GM13977 (cell line): ENCODE measurements at places on chromosomes 4 and X.

- DNase-seq, result no peak
Observed at GRCh38 chr4:43089730-43090129, 197.2 kb downstream of the GRXCR1 start.

DNA sequence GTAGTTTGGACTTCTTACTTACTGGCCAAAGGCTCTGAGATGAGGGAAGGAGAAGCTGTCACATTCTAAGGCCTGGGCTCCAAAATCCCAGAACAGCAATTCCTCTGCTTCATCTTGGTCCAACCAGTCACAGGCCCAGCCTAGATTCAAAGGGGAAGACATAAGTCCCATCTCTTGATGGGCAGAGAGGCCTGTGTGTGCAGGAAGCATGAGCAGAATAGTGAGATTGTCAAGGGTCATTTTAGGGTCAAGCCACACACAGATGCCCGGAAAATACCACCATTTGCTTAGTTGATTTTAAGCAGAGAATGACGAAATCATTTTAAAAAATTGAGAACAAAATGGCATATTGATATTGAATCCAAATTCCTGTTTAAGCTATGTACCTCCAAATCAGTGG is 580.9 kb upstream of the ZFP42 start:
- no peak for DNase-seq

DNA sequence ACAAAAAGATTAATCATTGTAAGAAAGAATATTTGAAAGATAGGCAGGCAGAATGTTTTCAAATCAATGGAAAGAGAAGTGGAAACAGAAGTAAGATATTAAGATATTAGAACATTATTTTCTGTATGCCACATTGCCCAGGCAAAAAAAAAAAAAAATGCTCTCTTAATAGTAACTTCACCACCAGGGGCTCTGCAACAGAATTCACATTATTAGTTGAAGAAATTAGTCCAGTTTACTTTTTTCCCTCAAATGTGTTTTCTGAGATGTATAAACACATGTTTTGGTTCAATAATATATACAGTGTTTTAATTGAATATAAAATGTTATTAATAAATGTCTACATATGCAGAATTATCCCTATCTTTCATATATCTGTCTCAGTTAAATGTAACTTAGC is 78.0 kb upstream of the ADAD1 start:
- DNase-seq, result no peak

DNA sequence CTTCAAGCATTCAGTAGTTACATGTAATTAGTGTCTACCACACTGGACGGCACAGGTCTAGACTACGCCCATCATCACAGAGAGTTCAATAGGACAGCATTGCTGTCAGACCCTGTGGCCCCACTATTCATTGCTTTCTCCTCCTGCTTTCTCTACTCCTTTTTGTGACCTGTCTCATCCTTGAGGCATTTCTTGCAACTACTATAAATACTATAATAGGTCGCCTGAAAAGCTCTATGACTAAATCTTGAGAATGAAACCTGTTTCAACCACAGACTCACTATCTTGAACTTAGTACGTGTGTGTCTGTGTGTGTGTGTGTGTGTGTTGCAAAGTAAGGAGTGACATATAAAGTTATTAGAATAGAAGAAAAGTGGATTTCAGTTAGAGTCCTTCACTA is 252.9 kb upstream of the KLF3 start:
- peak; percentile 57 for DNase-seq

DNA sequence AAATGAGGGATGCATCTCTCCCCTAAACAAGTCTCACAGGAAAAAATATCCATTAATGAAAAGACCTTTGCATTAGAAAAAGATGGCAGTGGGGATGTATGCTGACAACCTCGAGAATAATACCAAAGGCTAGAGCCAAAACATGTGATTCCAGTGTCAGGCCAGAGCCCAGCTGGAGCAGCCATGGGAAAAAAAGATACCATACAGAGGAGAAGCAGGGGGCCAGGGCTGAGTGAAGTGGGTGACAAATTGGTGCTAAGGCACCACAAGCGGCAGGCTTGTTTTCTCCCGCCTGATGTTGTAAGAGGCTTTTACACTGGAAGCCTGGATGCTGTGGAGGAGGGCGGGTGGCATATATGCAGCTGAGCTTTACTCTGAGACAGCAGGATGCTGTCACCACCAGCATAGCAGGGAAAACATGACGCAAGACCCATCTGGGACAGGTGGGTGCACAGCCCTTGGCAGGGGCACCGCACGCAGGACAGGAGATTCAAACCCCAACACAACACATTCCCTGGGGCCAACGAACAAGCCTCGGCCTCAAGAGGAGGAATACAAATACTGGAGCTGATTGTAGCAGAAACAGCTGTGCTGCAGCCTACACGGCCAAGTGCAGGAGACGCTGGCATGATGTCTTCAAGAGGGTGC is 91.9 kb downstream of the TSPAN5 start:
- DNase-seq, result no peak

- DNase-seq, result no peak
Observed at GRCh38 chrX:40091691-40092421, 5.9 kb downstream of the BCOR start.

DNA sequence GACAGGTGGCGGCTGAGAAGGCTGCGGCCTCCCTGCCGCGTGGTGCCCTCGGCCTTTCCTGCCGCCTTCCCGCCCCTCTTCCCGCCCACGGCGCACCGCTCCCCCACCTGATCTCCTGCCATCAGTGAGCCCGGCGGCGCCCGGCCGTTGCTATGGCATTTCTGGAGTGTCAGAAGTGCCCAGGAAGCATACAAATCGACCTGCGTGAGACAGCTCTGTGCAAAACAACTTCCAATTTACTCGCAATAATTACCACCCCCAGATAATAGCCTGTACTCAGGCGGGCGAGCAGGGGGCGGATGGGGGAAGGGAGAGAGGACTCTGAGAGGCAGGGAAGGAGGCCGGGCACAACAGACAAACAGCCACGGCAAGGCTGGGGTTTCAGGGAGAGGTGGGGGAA is 16.6 kb upstream of the ERCC6L start:
- DNase-seq, result no peak

GRCh38 chrX:37871626-37872302 is 24.4 kb upstream of the DYNLT3 start:
- no peak for DNase-seq

GRCh38 chrX:81556880-81557279 is 355.0 kb downstream of the SH3BGRL start:
- no peak for DNase-seq

DNA sequence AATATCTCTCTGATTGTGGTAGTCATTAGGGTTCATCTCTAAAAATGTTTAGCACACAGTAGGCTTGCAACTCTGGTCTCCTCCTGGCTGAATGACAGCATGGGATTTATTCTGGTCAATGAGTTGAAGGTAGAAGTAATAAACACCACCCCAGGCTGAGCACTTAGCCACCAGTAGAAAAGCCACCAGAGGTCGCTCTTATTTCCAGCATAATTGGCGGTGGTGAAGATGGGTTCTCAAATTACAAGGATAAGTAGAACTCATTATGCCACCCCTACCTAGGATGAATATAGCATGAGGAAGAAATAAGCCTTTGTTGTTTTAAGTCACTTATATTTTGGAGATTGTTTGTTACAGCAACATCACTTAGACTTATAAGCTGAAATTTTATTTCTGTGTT is 302.7 kb downstream of the GPM6A start:
- no peak for DNase-seq

GRCh38 chrX:70132877-70133302 is 357 bp upstream of the IGBP1 start:
- no peak for DNase-seq

DNA sequence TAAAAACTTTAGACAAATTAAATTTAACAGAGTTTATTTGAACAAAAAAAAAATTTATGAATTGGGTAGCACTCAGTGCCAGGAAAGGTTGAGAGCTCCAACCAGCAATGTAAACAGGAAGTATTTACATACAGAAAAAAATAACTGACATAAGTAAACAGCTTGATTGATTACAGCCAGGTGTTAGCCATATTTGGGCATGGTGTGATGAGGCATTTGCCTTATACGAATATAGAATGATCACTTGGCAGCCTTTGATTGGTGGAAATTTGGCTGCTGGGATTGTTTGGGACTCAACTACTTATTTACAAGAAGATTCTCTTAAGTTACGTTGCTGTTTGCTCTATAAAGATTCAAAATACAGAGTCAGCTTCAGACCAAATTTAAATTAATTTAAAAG is 172.0 kb downstream of the ADAM29 start:
- no peak for DNase-seq

DNA sequence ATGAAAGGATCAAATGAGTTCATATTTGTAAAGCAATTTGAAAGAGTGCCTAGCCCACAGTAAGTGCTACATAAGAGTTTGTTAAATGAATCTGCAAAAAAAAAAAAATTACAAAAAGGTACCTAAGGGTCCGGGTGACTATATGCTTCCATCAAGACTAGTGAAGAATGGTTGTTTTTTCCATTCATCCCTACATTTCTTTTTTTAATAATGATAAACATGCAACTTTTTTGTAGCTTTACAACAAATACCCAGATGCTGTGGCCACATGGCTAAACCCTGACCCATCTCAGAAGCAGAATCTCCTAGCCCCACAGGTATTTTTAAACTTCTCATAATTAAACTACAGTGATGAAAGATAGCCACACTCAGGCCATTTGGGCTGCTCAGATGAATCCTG is 4.3 kb downstream of the SPP1 start:
- no peak for DNase-seq

DNA sequence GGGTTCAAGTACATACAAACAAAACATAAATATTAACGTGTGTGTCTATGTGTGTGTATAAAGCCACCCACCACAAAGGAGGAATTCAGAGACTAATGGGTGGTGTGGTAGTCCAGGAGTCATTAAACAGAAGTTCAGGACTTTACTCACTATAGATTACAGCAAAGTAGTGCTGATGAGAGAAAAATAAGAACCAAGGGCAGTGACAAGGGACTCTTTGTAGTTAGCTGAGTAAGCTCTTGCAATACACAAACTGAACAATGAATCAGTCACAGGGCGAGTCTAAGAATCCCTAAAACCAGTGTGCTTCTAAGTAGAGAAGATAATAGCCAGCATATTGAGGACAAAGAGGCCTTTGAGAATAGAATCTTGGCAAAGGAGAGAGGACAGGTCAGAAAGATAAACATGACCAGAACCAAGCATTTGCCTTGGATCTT is 232.4 kb downstream of the PPP3CA start:
- no peak for DNase-seq

- no peak for DNase-seq
Observed at GRCh38 chr4:1116838-1117237, 3.5 kb upstream of the RNF212 start.

GRCh38 chr4:155735496-155735895 is 23.3 kb upstream of the GUCY1B1 start:
- DNase-seq, result no peak

GRCh38 chrX:33194876-33195433 is 16.4 kb downstream of the DMD start:
- no peak for DNase-seq

DNA sequence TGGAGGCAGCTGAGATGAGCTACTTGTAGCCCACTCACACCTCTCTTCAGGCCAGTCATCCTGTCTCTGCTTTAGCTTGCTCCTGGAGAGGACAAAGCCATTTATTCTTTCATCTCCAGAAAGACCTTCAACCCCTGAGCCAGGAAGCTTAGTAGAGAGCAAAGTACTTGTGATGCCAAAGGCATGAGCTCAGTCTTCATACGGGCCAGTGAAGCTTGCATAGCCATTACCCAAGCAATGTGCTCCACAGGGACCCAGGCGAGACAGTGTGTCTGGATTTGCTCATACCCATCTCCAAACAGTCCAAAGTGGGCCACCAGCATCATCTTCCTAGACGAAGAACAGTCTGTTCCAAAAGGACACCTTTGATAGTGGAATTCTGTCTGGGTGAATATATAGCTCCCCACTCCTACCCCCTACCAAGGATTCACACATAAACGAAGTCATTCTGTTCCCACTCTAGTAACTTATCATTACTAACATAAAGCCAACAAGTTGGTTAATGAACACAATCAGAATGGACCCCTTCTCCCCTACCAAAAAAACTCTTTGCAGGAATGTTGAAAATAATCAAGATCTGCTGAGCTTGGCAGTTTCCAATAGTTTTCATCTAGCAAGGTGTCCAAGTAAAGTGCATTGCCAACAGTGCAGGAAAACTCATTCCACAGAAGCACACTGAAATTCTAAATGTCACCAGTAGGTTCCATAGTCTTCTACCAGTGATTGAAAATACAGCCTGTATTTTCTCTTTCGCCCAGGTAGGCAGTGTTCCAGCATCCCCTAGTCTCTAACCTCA is 6.7 kb downstream of the TNMD start:
- no peak for DNase-seq

DNA sequence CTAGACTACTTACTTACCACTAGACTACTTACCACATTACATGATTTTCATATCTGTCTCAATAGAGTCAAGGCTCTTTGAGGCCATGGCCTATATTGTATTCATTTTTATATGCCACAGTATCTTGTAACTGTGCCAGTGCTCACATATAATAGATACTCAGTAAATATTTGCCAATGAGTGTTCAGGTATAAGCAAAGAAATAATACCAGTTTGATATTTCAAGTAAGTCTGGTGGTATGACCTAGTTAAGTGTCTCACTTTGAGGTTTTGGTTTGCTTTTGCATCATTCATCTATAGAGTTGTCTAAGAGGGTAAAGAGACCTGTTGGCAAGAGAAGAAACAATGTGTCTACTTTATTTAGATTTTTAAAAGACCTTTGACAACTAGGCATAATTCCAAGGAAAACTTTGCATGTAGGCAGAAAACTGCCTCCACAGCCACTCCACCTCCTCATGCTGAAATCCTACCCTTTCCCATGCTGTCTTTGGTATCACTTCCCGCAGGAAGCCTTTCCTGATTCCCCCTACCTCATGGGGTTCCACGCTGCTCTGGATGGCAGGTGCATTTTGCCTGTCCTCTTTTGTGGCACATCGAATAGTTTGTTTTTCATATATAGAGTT is 91.3 kb upstream of the KLHL13 start:
- no peak for DNase-seq

DNA sequence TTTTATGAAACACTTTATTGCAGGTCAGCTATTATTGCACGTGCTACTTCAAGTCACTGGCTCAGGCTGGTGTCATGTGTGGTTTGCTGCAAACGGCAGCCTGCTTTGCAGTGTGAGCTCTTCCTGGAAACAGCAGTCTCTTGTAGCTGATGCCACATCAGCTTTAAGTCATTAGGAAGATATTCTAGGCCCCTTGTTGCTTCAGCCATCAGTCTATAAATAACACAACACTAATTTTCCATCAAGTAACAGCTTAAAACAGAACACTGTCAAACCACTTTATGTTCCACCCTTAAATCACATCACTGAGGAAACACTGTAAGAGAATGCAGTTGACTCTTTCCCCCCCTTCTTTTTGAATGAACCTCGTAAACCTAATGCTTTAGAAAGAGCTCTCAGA is 93.8 kb downstream of the GATB start:
- DNase-seq, result no peak

GRCh38 chrX:152901816-152902501 is 4.1 kb downstream of the ZNF185 start:
- DNase-seq, result no peak

DNA sequence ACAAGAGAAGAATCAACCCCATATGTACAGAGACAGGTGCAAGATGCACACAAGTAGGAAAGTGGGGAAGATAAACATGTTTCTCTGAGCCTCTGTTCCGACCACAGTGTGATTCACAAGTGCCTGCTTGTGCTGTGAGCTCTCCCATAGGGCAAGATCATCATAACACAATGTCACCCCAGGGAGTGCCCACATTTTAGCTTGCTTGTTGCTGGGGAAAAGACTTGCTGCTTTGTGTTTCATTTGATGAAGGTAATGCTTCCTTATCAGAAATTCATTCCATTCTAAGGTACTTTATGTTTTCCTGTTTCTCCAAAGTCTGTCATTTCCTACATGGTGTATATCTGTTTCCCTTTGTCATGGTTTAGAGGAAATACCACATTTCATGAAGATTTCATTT is 304.5 kb upstream of the DIPK2B start:
- no peak for DNase-seq
